ENCODE measurements at places on chromosomes 11 and 22.

- no peak for DNase-seq
These were observed 8.2 kb upstream of the TENM4 start for GRCh38 chr11:79449040-79449439.

GRCh38 chr11:30326114-30326778 is 3.3 kb downstream of the ARL14EP start:
- peak; percentile 19 for DNase-seq

DNA sequence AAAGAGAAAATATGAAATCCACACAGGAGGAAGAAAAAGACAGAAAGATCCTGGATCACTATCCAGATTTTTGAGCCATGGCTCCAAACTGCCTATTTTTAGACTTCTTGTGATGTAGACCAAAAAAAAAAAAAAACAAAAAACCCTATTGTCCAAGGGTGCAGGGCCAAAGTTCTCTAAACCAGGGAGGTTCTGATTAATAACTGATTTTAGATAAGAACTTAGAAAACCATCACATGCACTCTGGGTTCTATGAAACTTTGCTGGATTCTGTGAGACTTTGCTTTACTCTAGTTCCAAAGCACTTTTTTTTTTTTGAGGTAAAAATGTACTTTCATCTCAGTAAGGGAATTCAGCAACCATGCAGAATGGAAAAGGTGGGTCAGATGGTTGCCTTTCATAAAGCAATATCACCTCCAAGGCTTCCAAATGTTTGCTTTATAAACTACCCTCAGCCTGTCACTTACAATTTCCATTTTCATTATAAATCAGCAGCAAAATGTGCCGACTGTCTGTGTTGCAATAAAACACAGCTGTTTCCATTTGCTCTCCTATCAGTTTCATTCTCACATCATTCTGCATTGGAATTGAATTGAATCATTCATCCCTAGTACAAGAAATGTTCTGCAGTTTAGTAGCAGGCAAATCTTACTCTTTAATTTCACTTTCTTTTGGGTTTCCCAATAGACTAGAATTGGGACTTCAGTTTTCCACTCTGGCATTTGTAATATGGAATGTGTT is 1584.3 kb upstream of the RAG2 start:
- DNase-seq: no peak

GRCh38 chr11:118265954-118266353 is 1.9 kb upstream of the MPZL2 start:
- no peak for DNase-seq

- no peak for DNase-seq
These were observed 104.2 kb downstream of the MYO18B start for GRCh38 chr22:25845985-25846745.

DNA sequence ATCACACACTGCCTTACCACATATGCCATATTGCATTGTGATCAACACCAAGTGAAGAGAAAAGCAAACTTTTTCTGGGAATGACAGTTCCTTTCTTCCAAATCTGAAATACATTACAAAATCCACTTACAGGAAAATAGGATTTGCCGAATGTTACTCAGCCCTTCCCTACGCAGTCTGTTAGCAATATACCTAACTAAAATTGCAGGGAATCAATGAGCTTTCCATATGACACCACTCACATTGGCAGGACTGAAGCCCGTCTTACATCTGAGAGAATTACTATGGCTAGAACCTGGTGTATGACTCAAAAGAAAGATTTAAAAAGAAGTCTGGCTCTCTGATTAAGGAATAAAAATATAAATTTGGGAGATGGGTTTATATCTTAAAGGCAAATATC is 136.0 kb downstream of the LRRC4C start:
- no peak for DNase-seq

DNA sequence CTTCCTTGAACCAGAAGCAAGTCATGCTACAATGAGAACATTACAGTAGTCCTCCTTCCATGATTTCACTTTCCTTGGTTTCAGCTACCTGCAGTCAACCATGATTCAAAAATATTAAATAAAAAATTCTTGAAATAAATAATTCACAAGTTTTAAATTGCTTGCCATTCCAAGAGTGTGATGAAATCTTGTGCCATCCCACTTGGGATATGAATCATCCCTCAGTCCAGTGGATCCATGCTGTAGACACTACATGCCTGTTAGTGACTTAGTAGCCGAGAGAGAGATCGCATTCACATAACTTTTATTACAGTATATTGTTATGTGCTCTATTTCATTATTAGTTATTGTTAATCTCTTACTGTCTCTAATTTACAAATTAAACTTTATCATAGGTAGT is 6.0 kb downstream of the HOATZ start:
- no peak for DNase-seq

- DNase-seq: peak; percentile 91
These were observed 3.9 kb downstream of the MYEOV start for GRCh38 chr11:69297787-69298266.

DNA sequence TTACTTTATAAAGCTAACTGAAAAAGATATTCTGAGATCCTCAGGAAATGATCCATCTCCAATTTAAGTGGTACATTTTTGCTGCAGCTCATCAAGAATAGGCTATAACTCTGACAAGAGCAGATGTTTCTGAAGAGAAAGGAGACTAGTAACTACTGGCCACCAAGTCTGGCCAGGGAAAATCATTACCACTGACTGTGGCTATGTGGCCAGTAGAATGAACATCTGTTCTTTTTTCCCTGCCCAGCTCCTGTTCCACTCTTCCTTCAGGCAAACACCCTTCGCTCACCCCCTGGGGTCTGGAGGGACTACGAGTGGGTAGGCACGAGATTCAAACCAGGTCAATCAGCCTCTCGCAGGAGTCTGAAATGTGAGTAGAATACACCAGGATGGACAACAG is 23.9 kb downstream of the TMEM123 start:
- DNase-seq: no peak
